IPS DF 19.7 (cell line): ENCODE measurements at places on chromosomes 5 and 9.

DNA sequence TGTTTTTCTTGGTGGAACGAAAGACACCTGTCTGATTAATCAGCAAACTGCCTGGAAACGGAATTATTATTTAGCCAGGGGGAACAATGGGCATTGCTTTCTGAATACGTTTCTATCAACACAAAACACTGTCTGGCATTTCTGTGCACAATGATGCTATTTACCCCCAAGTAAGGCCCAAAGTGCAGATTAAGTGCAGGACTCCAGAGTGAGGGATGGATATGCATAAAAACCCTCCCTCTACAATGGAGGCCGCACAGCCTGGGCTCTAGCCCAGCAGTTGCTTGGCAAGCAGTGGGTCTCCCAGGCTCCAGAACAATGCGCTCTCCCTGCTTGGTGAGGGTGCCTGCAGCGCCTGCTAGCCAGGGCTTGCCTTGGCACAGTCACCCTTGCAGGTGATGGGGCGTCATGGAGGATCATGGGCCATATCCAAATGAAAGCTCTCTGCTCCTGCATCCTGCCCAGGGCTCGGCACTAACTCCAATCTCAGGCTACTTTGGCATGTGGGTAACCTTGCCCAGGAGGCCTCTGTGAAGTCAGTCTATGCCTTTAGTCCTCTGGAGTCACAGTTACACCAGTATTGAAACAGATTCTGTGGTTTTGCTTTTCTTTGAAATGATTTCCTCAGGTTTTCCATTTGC is 11.5 kb upstream of the SPATA24 start:
- no peak for DNase-seq

DNA sequence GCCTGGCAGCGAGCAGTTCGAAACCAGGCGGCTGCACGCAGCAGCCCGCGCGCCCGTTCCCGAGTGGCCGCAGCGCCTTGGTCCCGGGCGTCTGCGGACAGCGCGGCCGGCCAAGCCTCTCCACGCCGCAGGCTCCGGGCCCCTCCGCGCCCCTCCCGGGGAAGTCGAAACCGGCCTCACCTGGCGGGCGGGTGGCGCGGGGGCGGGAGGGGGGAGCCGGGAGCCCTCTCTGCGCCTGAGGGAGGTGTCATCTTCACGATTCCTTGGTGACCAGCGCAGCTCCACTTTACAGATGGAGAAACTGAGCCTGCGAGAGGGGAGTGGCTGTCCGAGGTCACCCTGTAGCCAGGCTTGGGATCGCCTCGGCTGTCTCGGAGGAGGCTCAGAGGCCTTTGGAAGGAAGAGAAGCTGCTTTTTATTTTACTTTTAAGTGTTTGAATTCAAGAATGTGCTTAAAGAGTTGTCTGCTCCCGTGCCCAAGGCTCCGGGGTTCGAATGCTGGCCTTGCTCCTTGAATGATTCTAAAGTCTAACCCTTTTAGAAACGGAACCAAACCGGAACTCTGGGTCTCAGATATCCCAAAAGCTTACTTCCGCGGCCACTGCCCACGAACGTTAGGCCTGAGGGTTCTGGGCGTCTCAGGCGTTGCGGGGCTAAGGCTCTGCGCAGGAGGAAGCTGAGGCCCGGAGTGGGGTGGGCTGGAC is 662 bp downstream of the SUSD3 start:
- DNase-seq, result no peak

DNA sequence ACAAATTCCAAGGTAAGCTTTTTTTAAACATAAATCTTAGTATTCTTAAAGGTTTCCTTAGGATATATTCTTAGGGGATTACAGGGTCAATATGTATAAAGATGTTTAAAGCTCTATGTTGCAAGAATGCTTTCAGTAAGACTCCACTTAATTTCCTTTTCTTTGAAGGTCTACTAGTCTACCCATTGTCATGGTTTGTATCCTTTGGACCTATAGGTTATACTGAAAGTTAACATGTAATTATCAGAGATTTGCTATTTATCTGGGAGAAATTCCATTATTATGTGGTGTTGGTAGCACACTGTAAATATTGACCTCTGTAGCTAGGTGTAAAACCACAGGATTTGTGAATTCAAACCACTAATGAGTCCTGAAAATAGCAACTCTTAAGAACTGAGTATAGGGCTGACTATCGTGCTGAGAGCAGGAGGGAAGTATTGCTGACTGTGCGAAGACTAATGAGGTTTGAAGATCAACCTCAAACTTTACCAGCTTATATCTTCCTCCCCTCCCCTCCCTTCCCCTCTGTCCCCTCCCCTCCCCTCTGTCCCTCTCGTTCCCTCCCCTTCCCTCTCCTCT is 85.6 kb downstream of the GADD45G start:
- no peak for DNase-seq

GRCh38 chr5:61327760-61328753 is 4.0 kb upstream of the ZSWIM6 start:
- no peak for DNase-seq

GRCh38 chr9:106875529-106875928 is 12.6 kb downstream of the ZNF462 start:
- no peak for DNase-seq

DNA sequence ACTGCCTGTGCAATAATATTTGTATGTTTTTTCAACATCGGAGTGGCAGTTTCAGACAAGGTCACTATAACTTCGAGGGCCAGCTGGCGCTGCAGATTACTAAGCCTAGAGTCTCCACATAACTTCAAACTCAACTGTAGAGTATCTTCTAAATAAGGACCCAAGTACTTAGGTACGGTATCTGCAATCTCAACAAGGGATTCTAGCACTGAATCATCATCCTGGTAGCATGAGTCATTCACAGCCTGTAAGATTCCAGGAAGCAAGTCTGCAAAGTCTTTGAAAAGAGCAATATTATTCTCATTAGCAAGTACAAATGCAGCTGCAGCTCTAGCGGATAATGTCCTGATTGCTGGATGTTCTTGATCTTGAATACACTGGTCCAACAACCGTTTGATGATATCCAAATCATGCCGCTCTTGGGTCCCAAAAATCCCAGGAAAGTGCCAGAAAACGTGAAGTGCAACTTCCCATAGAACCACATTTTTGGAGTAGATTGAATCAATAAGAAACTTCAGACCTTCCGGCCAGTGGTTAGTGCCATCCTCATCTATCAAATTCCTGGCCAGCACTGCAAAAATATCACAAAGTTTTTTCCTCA is 654 bp downstream of the RANBP6 start:
- no peak for DNase-seq
